ENCODE measurements at places on chromosomes 6 and 20.

DNA sequence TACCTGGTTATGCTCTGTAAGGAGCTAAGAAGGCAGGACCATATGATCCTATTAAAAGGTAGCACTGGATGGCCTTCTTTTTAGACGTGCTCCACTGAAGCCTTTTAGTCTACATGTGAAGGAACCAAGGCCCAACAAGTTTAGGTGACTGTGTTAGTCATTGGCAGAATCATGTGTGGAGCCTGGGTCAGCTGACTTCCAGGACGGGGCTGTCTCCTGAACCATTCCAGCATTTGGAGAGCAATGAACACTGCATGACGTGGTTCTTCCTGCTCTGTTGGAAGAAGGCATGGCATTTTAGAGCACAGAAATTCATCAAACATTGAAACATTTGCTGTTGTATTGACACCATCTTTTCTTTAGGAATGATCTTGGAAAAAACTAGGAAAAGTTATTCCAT is 87.8 kb upstream of the TIAM2 start:
- DNase-seq: no peak

GRCh38 chr20:35575958-35576357 is 34.1 kb downstream of the ERGIC3 start:
- DNase-seq: no peak

DNA sequence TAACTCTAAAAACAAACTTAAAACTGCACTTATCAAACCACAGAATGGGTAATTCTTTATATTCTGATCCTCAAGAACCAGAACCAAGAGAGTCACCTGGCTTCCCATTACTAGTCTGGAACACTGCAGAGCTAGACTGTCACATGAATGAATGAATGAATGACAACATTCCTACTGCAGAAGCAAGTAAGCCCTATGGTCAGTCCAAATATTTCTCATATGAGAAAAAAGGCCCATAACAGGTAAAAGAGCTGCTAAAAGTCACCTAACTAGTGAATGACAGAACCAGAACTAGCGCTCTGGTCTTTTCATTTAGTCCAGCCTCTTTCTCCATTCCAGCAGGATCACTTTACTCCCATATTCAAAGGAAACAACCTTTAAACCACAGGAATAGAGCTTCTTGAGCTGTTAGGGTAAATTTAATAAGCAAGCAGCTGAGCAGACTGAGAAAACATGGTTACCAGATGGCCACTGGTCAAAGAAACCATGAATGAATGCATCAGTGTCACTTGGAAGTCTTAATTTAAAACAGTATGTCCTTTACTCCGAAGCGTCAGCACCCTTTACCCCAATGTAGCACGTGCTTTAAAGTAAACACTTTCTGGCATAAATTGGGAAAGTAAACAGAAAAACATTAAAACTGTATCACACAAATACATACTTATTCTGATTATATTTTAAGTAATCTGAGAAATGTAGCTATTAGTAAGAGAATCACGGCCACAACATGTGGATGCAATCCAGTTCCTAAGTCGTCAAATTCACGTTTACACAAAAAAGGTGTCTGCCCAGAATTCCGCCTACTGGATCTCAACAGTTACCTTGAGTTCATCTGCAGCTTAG is 1.4 kb downstream of the PREP start:
- no peak for DNase-seq

GRCh38 chr20:21397341-21398108 is at the start of gene NKX2-4:
TSS of gene NKX2-4 (minus strand) at chr20:21397526. CDS start at chr20:21397399, 127 bp downstream.
- DNase-seq: no peak

GRCh38 chr6:19892260-19892659 is 55.1 kb downstream of the ID4 start:
- no peak for DNase-seq

- DNase-seq: no peak
These were observed 4.5 kb downstream of the IGF2R start for GRCh38 chr6:159973406-159973805.

GRCh38 chr6:21404577-21404976 is 189.0 kb upstream of the SOX4 start:
- no peak for DNase-seq

- DNase-seq: no peak
These were observed 32.7 kb upstream of the RIN2 start for GRCh38 chr20:19725373-19725772.

GRCh38 chr6:133590196-133590595 is 298.7 kb upstream of the TCF21 start:
- DNase-seq: no peak

- DNase-seq: no peak
These were observed 57.9 kb upstream of the SSTR4 start for GRCh38 chr20:22977047-22977785.

Data from stimulated activated CD8-positive, alpha-beta memory T cell treated with anti-CD3 and anti-CD28 coated beads, Interleukin-4, amount 100 ng/mL, for 1 hour (primary cell).